ENCODE measurements at places on chromosomes 16 and 17. TPM values are rescaled to one million over a fixed set of nuclear protein-coding genes. Genes with fewer than 3 reads are reported as not detected.

The FOXO3B gene
- total RNA-seq, result 4.9 TPM

The HOXB1 gene
- not detected for total RNA-seq

DNA sequence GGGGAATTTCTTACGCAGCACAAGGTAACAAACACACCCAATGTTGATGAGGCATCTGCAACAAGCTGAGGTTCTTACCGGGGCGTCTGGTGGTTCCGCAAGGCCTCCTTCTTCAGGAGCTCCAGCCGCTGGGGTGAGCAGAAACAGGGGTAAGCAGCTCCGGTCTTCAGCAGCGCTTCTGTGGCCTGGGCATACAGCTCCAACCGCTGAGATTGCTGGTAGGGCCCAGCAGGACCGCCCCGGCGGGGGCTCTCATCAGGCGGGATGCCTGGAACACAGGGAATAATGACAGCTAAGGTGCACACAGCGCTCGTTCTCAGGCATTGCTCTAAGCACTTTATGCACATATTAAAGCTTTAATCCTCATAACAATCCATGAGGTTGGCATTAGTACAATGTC lies 12.7 kb downstream of the EARS2 start:
- DNase-seq, result no peak

DNA sequence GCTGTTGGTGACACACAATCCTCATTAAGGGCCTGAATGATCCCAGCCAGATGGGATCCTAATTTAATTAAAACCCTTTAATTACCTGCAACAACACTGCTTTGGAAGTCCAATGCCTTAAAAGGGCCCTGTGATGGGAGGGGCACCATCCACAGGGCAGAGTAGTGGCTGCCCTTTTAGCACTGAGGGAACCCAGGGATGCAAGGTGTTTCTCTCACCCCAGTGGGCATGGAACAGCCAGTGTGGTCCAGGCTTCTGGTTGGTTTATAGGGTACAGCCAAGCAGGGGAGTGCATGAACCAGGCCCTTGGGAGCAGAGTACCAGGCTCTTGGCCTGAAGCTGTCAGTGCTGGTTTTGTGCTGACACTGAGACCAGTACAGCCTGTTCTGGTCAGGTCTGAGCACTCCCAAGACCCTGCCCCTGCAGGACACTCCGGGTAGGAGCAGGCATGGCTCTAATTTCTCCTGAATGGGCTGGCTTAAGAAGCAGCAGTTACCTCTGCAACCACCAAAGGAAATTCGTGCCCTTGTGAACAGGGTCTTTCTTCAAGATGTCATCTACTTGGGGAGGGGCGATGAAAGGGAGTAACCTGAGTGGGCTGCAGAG lies 9.9 kb downstream of the NXPH3 start:
- DNase-seq, result no peak

The KCNG4 gene
- total RNA-seq, result not detected

The ARL5C gene
- total RNA-seq, result not detected

The ADAP2 gene
- 13.7 TPM for total RNA-seq

The TNFSF12 gene
- total RNA-seq, result 48.8 TPM

All from body of pancreas (tissue), 4 donors.